Right forelimb (tissue), 1 donor: ENCODE measurements at places on chromosomes 3 and 15.

DNA sequence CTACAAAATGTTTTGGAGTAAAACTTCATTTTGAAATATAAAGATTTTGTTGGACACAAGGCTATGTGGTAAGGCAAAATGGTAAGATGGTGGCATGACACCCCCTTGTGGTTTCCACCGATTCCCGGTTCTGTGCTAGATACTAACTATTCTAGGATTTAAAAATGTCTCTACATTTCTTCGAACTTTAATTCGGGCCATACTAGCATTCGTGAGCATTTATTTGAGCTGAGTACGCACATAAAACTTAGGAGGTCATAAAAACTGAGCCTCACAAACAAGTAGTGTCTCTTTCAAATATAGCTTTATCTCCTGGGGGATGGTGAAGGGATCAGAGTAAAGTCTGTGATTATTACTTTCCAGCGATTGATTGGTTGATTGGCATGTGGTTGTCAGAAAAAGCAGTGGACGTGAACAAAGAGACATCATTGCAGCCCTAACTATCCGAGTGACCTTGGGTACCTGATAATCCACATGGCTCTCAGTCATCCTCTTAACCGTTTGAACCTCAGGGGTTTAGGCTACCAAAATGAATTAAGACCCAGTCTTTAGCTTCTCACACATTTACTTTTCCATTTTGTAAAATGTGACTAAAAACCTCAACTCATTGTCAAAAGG lies 1.1 kb upstream of the ZNF639 start:
- DNase-seq, result peak; percentile 50

- no peak for DNase-seq
Observed at GRCh38 chr3:151109286-151109800, 23.9 kb downstream of the MED12L start.

DNA sequence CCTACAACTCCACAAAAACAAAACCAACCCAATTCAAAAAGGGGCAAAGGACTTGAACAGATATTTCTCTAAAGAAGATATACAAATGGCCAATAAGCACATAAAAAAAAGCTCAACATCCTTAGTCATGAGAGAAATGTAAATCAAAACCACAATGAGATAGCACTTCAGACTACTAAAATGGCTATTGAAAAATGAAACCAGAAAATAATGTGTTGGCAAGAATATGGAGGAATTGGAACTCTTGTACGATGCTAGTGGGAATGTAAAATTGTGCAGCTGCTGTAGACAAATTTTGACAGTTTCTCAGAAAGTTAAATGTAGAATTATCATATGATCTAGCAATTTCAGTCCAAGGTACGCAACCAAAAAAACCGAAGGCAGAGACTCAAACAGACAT lies 29.0 kb downstream of the KY start:
- no peak for DNase-seq

DNA sequence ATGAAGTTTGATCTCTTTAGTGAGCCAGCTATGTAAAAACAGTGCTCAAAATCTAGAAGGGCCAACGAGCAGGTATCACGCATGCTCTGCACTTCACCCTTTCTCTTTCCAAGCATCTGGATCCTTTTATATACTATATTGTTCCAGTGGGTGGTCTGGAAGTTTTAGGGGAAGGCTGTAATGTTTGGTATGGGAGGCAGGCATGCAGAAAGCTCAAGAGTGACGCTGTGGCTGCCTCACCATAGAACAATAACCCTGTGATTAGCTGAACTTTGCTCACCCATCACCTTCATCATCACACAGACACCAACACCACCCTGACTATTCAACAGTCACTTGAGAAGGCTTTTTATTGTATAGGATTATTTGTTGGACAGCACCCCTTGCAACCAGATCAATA lies 81.6 kb downstream of the FBN1 start:
- DNase-seq, result no peak

GRCh38 chr3:131880948-131881347 lies 153.9 kb downstream of the CPNE4 start:
- no peak for DNase-seq
